ENCODE measurements at places on chromosomes 5 and 9. TPM values are rescaled to one million over a fixed set of nuclear protein-coding genes. Genes with fewer than 3 reads are reported as not detected.

PCA3 gene
- total RNA-seq = 0.25 TPM

PDE6A gene
- under 0.01 TPM for total RNA-seq

PCDHGB3 gene
- total RNA-seq = 3.8 TPM

GFPT2 gene
- 0.13 TPM for total RNA-seq

HAVCR2 gene
- total RNA-seq = 0.64 TPM

C7 gene
- 0.51 TPM for total RNA-seq

ZNF483 gene
- 1.6 TPM for total RNA-seq

ADGRV1 gene
- total RNA-seq = 0.13 TPM

PCDHGA11 gene
- total RNA-seq = 4.0 TPM

ACER2 gene
- total RNA-seq = 5.0 TPM

GPR21 gene
- 0.39 TPM for total RNA-seq

PCDHAC2 gene
- total RNA-seq = 0.13 TPM

TAF1L gene
- total RNA-seq = under 0.01 TPM

SPATA31E1 gene
- not detected for total RNA-seq

DMRTA1 gene
- total RNA-seq = under 0.01 TPM

TBC1D9B gene
- total RNA-seq = 70.7 TPM

LCN2 gene
- total RNA-seq = not detected

HSD17B3 gene
- not detected for total RNA-seq

LCN9 gene
- total RNA-seq = not detected

SV2C gene
- under 0.01 TPM for total RNA-seq

KIF4B gene
- 0.26 TPM for total RNA-seq

SARDH gene
- under 0.01 TPM for total RNA-seq

IFNB1 gene
- not detected for total RNA-seq

PCDHGA8 gene
- 0.64 TPM for total RNA-seq

RLN1 gene
- total RNA-seq = 0.13 TPM

DND1 gene
- 0.13 TPM for total RNA-seq

CDX1 gene
- total RNA-seq = not detected

FGF18 gene
- total RNA-seq = not detected

MEIKIN gene
- not detected for total RNA-seq

LHX3 gene
- not detected for total RNA-seq

Data from dermis microvascular lymphatic vessel endothelial cell (primary cell).